SJCRH30 (cell line): ENCODE measurements at places on chromosomes 4 and X. TPM values are rescaled to one million over a fixed set of nuclear protein-coding genes. Genes with fewer than 3 reads are reported as not detected.

DNA sequence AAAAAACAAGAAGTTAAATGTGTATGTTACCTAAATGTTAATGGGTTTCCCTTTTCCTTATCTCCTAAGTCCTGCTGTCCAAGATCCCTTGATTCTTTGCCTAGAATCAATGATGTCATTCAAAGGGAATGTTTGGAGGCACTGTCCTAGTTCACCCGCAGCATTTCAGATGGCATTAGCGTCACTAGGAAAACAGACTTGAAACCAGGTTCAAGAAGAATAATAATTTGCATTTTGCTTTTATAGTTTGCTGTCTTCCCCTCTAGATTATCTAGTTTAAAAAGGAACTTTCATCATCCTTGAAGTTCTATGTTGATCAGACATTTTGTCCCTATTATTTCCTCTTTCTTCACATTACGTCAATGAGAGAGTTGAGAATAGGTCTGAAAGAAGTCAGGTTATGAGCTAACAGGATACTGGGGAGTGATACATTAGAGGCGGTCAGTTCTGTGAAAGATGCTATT lies 234.1 kb upstream of the PGRMC2 start:
- DNase-seq, result peak; percentile 38

AKAP4 gene
- not detected in 2 replicates for total RNA-seq

DNA sequence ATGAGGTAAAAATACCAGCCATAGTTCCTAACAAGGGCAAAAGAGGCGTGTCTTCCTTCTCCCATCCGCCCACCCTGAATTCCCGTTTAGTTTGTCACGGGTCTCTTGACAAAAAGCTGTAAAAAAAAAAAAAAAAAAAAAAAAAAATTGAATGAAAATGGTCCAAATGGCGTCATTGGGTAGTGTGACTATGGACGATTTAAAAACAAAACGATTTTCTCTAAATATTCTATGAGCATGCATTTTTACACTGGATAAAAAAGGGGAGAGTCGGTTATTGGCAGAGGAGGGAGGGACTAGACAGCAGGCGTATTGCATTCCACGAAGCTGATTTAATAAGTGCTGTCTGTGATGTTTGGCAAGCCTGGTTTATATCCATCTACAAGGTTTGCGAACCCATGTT lies at the start of gene FAM133A:
Gene FAM133A, plus strand, starts transcription at position 338 of the 403 bp plus-strand sequence. CDS start 35,214 bp downstream, outside the sequence.
- peak; percentile 2 for DNase-seq

ENPEP gene
- total RNA-seq, result 0.56 and 1.2 TPM in 2 replicates

GRCh38 chr4:169102026-169102425 lies 92.0 kb upstream of the CBR4 start:
- no peak for DNase-seq

GRCh38 chr4:82053396-82053795 lies 320.4 kb downstream of the HNRNPD start:
- no peak for DNase-seq

- no peak for DNase-seq
Observed at GRCh38 chrX:66200050-66200664, 36.1 kb downstream of the HEPH start.

- peak; percentile 27 for DNase-seq
Observed at GRCh38 chr4:54658252-54659093, 716 bp downstream of the KIT start.

DNA sequence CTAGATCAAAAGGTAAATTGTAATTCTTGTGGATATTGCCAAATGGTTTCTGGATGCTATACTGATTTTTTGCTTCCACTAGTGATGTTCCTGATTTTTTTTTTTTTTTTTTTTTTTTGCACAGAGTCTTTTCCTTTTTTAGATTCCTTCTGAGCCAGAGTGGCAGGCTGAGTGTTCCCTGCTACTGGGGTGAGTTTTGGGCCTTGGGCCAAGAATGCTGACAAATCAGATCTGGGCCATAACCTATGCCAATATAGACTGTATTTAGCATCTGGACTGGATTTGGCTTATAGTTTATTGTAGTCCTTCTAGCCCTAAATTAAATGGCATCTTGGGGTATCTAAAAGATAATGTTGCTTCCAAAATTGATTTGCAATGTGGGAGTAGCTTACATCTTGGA lies 52.8 kb downstream of the REPS2 start:
- no peak for DNase-seq

- no peak for DNase-seq
Observed at GRCh38 chr4:169601016-169601771, 11.2 kb downstream of the NEK1 start.

DNA sequence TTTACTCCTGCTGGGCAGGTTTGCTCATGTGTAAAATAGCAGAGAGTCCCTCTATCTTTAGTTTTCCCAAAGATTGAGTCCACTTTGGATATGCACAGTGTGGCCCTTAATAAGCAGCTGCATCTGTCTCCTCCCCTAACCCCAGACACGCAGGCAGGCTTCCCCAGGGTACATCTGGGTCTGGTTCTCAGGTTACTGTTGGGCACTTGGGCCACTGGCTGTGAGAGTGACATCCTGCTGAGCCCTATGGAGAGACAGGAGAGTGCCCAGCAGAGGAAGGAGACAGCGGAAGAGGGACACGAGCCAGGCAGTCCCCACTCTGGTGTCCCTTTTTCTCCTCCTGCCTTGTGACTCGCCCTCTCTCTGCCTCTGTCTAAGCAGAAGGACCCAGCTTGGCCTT lies 16.0 kb downstream of the XK start:
- peak; percentile 30 for DNase-seq

GRCh38 chr4:152646221-152646620 lies 33.6 kb downstream of the TMEM154 start:
- no peak for DNase-seq

- no peak for DNase-seq
Observed at GRCh38 chr4:25628451-25628850, 27.2 kb upstream of the SLC34A2 start.

DNA sequence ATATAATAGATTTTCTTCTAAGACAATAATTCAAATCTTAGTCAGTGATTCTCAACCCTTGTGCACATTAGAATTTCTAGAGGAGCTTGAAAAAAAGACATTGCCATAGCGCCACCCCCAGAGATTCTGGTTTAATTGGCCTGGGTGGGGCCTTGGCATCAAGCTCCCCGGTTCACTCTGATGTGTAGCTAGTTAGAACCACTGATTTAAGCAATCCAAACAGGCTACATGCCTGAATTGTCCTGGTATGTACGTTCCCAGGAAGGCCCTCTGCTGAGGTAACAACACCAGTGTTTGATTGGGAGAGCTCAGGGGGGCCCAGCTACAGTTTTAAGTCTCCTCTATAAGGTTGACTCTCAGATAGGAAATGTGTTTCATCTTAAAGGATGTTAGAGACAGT lies 1.3 kb upstream of the ATP10D start:
- no peak for DNase-seq

DNA sequence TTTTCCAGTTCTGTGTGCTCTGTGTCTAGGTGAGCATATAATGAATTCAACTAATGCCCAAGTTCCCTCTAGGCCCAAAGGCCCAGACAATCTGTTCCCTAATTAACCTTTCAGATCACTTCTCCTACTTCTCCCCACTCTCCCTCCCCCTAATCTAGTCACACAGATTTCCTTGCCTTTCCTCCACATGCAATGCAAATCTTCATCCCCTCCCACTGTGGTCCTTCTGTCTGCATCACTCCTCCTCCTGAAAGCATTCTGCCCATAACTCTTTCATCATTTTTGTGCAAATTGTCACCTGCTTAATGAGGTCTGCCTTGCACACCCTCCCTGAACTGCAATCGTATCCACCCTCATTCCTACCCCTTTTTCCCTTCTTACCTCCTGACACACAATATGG lies 346.6 kb downstream of the FBXO8 start:
- no peak for DNase-seq

ALB gene
- total RNA-seq, result not detected in 2 replicates

C4orf51 gene
- total RNA-seq, result not detected in 2 replicates

DNA sequence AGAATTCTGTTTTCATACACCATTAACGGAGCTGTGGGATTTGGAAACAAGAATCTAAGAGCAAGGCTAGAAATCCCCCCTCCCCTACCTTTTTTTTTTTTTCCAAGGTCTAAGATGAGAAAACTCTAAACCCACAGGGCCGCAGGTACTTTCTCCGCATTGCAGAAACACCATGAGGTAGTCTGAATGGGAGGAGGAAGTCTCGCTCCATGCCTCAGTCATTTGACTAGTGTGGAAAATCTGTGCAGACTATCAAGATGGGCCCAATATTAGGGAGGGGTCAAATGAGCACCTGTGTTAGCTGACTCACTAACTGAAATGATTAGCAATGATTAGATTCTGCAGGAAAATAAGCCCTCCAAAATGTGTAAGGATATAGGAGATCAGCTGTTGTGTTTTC lies 40.9 kb upstream of the MAP3K15 start:
- no peak for DNase-seq

- no peak for DNase-seq
Observed at GRCh38 chrX:42720209-42720608, 57.8 kb downstream of the PPP1R2C start.

GRCh38 chrX:134718105-134718965 lies 60.1 kb upstream of the PLAC1 start:
- peak; percentile 80 for DNase-seq

DNA sequence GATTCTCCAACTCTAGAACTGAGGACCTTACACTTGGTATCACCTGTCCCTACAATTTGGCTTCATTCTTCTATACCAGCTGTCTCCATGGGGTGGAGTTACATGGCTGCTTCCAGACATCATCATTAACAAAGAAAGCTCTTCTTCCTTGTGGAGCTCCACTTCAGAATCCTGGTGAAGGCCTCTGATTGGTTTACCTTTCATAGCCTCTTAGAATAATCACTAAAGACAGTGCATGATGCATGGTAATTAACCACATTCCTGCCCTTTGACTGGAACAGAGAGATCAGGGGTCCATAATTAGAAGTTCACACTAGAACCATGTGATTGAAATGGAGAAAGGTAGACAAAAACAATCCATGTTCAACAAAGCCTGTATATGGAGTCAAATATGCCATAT lies 112.6 kb upstream of the ZNF827 start:
- DNase-seq, result no peak

BMPR1B gene
- total RNA-seq, result 4.8 and 4.9 TPM in 2 replicates

GRCh38 chrX:84165711-84166110 lies 22.3 kb downstream of the RPS6KA6 start:
- no peak for DNase-seq

KLHL34 gene
- total RNA-seq, result 0.03 TPM in 1 of 2 replicates, not detected in the other

C4orf46 gene
- 26.4 and 29.1 TPM in 2 replicates for total RNA-seq

MAGEA2B gene
- 2.2 and 4.7 TPM in 2 replicates for total RNA-seq

NAP1L5 gene
- 10.4 and 10.5 TPM in 2 replicates for total RNA-seq

ARMCX2 gene
- total RNA-seq, result 164 and 172 TPM in 2 replicates

DNA sequence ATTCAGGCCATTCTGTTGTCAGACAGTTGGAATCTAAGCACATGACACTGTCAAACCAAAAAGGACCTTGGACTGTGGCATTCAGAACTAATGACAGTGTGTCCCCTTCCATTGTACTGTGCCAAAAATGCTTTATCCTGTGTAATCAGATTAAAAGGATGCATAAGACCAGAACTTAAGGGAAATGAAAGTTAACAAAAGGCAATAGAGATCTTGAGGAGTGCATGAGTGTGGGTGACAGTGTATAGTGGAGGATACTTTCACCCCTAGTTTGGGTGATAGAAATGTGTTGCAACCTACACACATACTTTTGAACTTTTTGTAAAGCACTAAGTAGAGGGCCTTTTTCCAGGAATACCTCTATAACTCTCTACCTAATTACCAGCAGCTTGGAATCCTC lies 4.5 kb downstream of the CYSLTR1 start:
- no peak for DNase-seq

- no peak for DNase-seq
Observed at GRCh38 chr4:79964020-79964399, 109.0 kb downstream of the ANTXR2 start.

HS3ST1 gene
- not detected in 2 replicates for total RNA-seq

GRCh38 chr4:78002260-78002659 lies 54.9 kb upstream of the FRAS1 start:
- DNase-seq, result peak; percentile 17

TBX22 gene
- not detected in 2 replicates for total RNA-seq

PPP1R3F gene
- 1.6 and 1.9 TPM in 2 replicates for total RNA-seq

MAOA gene
- 0.35 and 0.47 TPM in 2 replicates for total RNA-seq

FRAS1 gene
- 32.8 and 33.2 TPM in 2 replicates for total RNA-seq

GYG2 gene
- 13.7 and 14.4 TPM in 2 replicates for total RNA-seq

DNA sequence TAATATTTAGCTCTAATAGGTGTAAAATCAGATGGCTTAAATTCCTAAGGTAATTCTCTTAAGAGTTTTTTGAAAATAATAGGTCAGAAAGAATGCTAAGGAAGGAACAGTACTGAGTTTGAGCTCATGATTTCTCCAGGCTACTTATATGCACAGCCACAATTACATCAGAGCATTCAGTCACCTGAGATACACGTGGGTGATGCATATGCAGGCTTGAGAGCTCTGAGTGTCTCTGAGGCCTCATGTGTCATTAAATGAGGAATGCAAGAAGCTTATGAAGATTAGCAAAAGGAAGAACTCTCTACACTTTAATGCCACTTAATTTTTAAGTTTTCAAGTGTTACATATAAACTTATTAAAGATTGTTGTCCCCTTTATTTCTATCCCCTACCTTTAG lies 124.0 kb upstream of the STIM2 start:
- no peak for DNase-seq

DNA sequence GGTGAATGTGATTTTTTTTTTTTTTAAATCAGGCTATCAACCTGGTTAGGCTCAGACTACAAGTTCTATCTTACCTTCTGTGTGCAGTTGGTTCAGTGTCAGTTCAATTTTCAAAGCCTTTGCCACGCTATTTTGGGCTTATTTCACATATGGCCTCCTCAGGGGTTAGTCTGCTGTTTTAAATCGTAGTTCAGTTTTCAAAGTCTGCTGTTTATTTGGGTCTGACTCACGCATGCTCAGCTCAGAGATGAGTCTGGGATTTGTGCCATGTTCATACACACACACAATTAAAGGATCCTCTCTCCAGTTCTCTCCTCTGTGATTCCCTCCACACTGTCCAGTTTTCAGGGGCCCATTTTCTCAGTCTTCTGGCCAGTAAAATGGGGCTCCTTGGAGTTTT lies 32.3 kb upstream of the ZFX start:
- no peak for DNase-seq

DNA sequence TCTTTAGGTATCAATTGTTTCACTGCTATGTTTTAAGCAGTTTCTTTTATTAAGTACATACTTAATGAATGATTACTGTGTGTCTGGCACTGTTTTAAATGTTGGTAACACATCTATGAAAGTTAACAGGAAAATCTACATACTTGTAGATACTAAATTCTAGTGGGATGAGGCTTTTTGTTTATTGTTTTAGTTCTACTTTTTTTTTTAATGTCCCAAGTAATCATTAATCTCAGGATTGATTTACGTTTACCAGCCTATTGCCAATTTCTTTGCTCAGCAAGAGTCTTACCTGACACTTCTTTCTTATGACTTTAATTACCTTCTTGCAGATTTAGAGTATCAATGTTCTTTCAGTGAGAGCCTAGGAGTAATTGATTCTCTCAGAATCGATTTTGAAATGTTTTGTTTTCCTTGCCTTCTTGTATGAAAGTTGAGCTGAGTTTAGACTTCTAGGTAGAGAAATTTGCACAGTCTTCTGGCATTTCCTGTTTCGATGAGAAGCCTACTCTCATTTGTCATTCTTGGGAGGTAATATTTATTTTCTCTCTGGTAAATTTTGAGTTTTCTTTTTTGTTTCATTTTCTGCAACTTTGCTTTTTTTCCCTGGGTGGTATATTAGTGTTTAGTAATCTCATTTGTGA lies 235.2 kb upstream of the ANKRD50 start:
- DNase-seq, result no peak

CXorf65 gene
- 0.25 and 0.28 TPM in 2 replicates for total RNA-seq
